ENCODE measurements at places on chromosomes 7 and 10.

- no peak for DNase-seq
These were observed 38.3 kb downstream of the WIPF3 start for GRCh38 chr7:29844559-29844958.

- DNase-seq: no peak
These were observed 24.6 kb upstream of the AKR1B10 start for GRCh38 chr7:134502463-134503371.

DNA sequence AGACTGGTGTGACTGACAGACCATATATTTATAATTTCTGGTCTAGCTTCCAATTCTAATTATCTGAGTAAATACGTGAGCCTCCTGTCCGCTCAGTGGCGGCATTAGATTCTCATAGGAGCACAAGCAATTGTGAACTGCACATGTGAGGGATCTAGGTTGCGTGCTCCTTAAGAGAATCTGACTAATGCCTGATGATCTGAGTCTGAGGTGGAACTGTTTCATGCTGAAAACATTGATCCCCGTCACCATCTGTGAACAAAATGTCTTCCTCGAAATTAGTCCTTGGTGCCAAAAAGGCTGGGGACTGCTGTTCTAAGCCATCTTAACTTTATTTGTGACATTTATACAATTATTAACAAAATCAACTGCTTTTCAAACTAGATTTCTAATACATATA is 164.7 kb upstream of the MEOX2 start:
- DNase-seq: no peak

DNA sequence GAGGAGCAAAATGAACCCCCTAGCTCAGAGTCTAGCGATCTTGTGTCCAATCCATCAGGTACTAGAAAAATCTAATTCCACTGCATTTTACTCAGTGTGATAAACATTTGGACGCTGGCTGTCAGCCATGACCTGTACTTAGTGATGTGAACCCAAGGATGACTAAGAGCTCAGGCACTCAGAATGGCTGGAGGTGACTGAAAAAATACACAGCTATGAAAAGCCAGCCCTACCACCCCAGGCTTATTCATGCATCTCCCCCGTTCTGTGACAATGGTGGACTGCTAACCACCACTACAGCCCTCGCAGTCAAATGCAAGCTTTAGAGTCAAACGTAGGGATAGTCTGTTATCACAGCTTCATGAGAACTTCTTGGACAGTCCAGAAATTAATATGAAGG is 14.9 kb downstream of the AFAP1L2 start:
- DNase-seq: no peak

DNA sequence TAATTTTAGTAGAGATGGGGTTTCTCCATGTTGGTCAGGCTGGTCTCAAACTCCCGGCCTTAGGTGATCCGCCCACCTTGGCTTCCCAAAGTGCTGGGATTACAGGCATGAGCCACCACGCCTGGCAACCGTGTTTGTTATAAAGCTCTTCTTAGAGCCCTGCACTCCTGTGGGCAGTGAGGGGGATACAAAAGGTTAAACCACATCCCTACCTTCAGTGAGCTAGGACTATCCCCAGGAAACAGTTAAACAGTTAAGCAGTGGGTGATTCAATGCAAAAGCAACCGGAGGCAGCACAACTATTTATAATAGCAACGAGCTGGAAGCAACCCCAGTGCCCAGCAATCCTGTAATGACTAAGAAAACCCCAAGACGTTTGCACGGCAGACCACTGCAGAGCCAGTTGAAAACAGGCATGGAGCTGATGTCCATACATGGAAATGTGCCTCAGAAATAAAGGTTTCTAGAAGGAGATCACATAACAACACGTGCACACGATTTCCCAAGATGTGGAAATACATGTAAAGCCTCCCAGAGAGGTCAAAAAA is 107.2 kb upstream of the LYZL2 start:
- no peak for DNase-seq
